ENCODE measurements at places on chromosomes 1 and 21.

GRCh38 chr21:41611966-41612606 lies 104.1 kb upstream of the TMPRSS2 start:
- DNase-seq, result no peak

DNA sequence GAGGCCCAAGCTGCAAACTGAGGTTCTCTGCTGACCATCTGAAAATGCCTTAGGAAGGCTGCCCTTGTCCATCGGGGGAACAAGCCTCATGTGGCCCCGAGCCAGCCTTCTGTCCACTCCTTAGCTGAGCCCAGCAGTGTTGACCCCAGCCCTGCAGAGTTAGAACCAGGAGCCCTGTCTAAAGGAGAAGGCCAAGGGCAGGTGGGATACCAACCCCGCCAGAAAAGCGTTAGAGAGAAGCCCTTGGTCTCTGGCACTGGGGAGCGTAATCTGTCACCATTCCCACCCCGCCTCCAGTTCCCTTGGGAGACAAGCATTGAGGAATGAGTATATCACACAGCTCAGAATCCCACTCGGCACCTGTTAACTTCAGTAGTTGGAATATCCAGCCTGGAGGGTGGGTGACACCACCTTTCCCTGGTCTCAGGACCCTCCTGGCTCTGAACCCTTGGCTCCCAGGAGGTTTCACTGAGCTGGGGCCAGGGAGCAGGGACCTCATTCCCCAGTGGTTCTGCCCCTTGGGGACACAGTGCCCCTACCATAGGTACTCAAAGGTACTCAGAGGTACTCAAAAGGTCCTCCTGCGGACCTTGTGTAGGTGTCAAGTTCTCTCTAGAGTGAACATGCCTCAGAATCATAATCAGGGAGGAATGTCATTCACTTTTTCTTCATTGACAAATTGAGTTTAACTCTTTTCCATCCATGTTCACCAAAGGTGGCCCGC lies 16.4 kb downstream of the ETS2 start:
- DNase-seq, result peak; percentile 37

DNA sequence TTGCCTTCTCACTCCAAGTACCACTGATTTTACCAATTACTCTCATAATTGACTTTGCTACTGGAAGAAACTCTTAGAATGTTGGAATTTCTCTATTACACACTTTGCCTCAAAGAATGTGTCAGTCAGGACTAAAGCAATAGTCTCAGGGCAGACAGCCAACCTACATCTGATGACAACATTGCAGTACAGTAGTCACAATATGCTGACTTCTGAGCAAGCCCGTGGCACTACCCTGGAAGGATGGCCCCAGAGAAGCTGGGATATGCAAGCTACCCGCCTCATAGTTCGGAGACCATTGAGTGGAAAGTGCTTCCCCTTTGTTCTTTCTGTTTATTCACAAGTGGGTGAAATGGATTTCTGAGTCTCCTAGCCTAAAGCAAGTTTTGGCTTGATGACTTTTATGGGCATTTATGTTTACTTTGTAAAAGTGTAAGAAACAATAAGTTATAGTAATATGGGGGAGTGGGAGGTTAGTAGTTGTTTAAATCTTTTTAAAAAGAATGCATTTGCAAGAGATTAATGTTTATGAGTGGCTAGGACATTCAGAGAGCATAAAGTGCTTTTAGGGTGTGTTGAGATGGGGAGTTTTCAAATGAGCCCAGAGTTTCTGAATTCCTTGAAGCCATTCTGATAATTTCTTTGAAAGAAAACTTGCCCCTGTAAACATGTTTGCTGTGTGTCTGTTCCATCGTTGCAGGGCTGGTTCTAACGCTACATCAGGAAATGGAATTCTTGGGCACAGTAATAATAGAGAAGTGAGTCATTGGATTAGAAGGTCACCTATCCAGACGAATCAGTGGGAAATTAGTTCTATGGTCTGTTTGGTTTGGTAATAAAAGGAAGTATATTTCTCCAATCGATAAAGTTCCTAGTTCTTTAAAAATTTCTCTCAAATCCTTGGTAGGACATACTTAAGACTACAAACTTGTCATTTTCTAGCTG lies 63.8 kb downstream of the LMO4 start:
- DNase-seq, result no peak

GRCh38 chr1:152924191-152924590 lies 15.8 kb downstream of the IVL start:
- DNase-seq, result no peak

- no peak for DNase-seq
Observed at GRCh38 chr1:33300673-33301072, 20.2 kb downstream of the A3GALT2 start.

- no peak for DNase-seq
Observed at GRCh38 chr1:166307261-166308188, 140.7 kb upstream of the FAM78B start.

DNA sequence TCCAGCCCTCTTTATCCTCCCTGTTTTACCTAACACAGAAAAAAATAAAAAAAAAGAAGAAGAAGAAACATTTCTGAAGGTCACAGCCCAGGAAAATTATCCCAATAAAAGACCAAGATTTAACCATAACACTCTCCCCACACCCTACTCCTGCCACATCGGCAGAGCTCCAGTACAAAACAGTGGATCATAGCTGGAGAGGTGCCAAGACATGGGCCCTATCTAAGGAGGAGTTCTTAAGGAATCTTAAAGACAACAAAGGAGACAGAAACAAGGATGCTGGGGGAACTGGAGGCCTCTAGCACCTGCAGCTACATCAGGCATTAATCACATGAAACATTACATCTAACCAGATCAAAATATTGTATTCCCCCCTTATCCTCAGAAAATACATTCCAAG lies 432.8 kb downstream of the MATN1 start:
- no peak for DNase-seq

- no peak for DNase-seq
Observed at GRCh38 chr1:104768466-104768865, 1018.8 kb downstream of the AMY1C start.

- no peak for DNase-seq
Observed at GRCh38 chr1:185861630-185862029, 127.4 kb downstream of the HMCN1 start.

GRCh38 chr21:41663805-41664788 lies 102.8 kb downstream of the RIPK4 start:
- DNase-seq, result no peak

GRCh38 chr1:5939271-5940170 lies 52.7 kb downstream of the NPHP4 start:
- no peak for DNase-seq

- no peak for DNase-seq
Observed at GRCh38 chr1:207002724-207003146, 29.8 kb downstream of the C1orf116 start.

DNA sequence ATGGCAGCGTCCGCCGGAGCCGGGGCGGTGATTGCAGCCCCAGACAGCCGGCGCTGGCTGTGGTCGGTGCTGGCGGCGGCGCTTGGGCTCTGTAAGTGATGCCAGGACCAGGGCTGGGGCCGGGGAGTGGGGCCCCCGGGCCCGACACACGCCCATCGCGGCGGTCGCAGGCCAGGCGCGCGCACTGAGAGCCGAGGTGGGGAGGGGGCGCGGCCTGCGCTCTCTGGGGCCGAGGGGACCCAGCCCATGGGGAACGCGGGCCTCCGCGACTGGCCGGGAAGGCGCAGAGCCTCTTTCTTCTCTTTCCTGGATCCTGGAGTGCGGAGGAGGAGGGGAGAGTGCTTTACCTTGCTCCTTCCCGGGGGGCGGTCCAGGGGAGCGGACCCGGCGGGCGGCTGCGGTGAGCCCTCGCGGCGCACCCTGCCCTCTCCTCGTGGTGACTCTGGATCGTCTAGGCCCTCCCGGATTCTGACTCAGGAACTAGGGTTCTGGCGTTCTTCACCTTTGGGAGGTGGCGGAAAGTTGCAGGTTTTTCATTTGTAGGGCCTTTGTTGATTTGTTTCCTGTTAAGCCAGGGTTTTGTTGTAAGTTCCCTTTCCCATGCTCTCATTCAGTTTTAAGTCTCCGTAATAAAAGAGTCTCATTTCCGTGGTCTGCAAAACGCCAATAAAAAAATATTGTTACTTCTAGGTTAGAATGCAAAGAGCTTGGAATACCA lies 529 bp downstream of the MPZL1 start:
- DNase-seq, result no peak

- no peak for DNase-seq
Observed at GRCh38 chr1:153441238-153441755, 19.2 kb downstream of the S100A7 start.

DNA sequence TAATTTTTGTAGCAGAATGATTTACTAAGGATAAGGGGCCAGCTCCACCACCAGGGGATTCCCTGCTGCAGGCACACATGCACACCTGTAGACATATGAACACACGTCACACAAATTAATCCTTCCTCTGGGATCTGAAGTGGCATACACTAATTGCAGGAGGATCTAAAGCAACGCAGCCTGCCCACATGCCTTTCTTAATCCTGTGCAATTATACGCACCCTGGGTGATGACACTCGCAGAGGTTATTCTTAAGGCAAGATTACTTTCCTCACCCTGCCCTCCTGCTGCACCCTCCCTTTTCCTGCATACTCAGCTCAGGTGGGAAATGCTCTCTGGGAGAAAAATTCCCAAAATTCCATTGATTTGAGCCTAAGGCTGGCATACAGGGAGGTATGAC lies 7.5 kb upstream of the LORICRIN start:
- DNase-seq, result no peak

- no peak for DNase-seq
Observed at GRCh38 chr21:31659286-31659535, 282 bp upstream of the SOD1 start.

DNA sequence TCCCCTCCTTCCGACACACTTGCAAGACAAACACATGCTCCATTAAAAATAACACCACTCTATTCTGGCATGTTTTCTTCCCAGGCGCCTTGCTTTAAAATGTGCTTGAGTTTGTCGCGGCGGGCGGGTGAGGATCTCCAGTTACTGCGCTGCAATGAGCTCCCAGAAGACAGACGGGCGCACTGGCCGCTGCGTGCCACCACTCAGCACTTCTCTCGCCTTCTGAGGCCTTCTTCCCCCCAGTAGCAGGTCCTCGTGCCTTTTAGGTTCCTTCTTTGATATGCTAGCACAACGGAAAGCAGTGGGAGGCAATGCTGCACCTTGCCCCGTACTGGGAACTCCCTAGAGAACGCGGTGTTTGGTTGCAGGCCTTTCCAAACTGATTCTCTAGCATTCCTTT lies 279.5 kb upstream of the NR5A2 start:
- no peak for DNase-seq

GRCh38 chr1:155080312-155081228 lies 1.9 kb downstream of the EFNA3 start:
- no peak for DNase-seq

GRCh38 chr1:222546548-222547259 lies 1.2 kb downstream of the HHIPL2 start:
- no peak for DNase-seq

DNA sequence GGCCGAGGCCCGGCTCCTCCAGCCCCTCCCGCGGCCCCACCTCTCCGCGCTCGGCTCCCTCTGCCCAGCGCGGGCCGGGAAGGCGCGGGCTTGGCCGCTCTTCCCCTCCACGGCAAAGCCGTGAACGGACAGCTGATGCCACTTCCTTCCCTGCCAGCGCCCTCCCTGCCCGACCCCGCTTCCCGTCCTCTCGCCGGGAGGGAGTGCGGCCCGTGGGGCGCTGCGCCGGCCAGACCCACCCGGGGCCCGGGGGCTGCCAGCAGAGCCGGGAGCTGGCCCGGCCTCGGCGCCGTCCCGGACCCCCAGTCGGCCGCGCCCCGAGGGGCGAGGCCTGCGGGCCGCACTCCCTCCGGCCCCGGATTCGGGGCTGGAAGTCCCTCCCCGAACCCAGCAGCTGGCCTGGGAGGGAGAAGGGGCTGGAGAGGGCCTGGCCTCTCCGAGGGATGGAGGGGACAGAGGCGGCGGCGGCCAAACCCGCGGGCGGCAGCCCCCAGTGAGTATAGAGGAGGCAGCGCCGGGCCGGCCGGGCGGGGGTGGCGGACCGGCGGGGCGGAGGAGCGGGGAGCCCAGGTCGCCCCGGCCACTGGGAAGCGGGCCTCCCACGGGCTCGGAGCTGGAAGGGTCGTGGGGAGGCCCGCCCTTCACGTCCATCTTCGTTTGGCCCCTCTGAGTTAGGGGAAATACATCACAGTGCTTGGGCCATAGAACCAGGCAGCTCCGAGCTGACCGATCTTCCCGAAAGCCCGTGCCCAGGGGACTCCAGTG lies at the start of gene KIAA1614:
Gene KIAA1614, plus strand, starts transcription at position 97 of the 765 bp plus-strand sequence. Its CDS starts 347 bp downstream, at position 444.
- no peak for DNase-seq

GRCh38 chr1:167488786-167489185 lies 29.5 kb downstream of the CD247 start:
- DNase-seq, result no peak

- DNase-seq, result no peak
Observed at GRCh38 chr1:208988811-208989222, 594.7 kb upstream of the CAMK1G start.

GRCh38 chr1:90862782-90863181 lies 145.7 kb upstream of the BARHL2 start:
- DNase-seq, result no peak

GRCh38 chr1:53546409-53547155 lies 87.4 kb downstream of the DMRTB1 start:
- DNase-seq, result no peak

- no peak for DNase-seq
Observed at GRCh38 chr1:82423174-82423815, 622.6 kb downstream of the ADGRL2 start.

GRCh38 chr1:197170538-197170937 lies 24.1 kb upstream of the ASPM start:
- DNase-seq, result no peak

- peak; percentile 14 for DNase-seq
Observed at GRCh38 chr1:7629465-7630195, 141.5 kb upstream of the VAMP3 start.

DNA sequence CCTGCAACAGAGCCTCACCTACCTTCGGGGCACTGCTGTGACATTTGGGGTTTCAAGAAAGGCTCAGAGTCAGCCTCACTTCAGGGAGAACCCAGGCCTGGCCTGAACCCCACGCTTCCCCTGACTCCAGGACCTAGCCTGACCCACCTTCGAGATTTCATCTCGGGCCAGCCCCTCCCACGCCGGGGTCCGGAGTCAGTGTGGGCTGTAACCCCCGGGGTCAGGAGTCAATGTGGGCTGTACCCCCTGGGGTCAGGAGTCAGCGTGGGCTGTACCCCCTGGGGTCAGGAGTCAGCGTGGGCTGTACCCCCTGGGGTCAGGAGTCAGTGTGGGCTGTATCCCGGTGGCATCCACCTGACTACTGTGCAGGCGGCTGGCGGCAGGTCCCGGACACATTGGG lies 183.0 kb upstream of the RAB4A start:
- no peak for DNase-seq

DNA sequence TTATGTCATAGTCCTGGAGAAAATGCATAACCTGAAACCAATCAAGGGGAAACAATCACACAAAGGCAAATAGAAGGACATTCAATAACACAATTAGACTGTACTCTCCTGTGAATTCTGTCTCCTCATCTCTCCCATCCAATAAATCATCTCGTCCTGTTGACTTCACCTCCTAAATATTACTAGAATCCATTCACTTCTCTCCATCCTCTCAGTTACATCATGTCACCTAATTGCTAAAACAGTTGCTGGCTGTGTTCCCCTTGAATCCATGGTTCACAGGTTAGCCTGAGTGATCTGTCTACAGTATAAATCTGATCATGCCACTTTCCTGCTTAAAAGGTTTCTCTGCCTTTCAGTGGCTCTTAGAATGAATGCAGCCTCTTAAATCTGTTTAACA lies 220.2 kb downstream of the TGFB2 start:
- no peak for DNase-seq

Data from CMK (cell line).